ENCODE measurements at places on chromosomes 7 and 10.

- no peak for DNase-seq
Measured at GRCh38 chr10:64369885-64370773, 848.9 kb downstream of the REEP3 start.

DNA sequence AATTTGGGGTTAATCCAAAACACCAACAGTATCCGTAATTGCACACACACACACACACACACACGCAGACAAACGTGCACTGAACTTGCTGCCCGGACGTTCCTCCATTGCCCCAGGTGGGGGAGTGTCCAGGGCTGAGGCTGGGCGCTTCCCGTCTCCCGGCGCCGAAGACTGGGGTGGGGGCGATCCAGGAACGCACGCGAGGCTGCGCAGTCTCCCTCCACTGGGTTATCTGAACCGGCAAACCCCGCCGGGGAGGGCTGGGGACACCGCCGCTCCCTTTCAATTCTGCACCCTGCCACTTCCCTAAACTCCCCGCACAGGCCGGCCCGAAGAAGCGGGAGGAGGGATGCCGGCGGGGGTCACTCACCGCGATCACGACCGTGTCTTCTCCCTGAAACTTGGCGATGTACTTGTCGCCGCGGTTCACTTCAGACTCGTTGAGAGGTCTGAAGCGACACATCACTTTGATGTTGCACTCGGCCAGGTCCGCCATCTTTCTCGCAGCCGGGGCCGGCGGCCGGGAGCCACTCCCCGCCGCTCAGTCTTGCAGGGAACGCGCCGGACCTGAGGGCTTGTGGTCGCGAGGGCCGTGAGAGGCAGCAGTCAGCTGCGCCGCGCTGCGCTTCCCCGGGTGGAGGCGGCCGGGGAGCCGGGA is 618 bp downstream of the KIF5B start:
- DNase-seq: peak; percentile 37

DNA sequence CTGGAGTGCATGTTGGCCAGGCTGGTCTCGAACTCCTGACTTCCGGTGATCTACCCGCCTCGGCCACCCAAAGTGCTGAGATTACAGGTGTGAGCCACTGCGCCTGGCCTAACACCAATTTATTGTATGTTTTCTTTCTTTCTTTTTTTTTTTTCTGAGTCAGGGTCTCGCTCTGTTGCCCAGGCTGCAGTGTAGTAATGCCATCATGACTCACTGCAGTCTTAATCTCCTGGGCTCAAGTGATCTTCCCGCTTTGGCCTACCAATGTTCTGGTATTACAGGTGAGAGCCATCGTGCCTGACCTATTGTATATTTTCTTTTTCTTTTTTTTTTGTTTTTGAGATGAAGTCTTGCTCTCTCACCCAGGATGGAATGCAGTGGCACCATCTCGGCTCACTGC is 33.8 kb upstream of the UBE2H start:
- DNase-seq: no peak

- no peak for DNase-seq
Measured at GRCh38 chr10:14134275-14134674, 196.4 kb downstream of the FRMD4A start.

DNA sequence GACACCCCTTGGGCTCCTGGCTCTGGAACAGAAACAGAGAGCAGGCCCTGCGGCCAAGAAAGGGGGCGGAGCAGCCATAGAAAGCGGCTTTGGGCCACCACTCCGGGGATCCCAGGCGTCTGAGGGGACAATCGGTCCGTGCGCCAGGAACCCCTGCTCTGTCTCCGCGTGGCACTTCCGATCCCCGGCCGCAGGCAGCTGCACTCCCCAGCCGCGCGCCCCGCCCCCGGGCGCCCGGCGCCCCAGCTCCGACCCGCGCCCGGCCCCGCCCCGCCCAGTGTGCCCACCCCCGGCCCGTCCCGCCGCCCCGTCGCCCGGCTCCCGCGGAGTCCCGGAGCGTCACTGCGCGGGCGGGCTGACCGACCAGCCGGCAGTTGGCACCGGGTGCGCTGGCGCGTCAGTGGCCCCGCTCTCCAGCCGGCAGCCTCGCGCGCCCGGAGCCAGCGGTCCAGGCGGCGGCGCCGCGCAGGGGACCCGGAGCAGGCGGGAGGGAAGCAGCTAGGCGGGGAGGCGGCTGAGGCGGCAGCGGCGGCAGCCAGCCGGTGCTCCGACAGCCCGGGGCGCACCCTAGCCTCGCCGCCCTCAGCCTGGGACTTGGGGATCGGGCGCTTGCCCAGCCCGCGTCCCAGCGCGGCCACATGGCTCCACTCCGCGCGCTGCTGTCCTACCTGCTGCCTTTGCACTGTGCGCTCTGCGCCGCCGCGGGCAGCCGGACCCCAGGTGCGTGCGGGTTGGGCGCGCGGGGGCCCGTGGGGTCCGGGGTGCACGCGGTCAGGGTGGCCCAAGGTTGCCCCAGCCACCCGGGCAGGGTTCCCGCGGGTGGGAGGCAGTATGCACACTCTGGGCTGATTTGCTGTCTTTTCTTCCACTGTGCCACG is at the start of gene ADAMTS14:
TSS of gene ADAMTS14 (plus strand) at position 342 of the 878 bp plus-strand sequence. CDS start at position 639, 297 bp downstream.
- no peak for DNase-seq

DNA sequence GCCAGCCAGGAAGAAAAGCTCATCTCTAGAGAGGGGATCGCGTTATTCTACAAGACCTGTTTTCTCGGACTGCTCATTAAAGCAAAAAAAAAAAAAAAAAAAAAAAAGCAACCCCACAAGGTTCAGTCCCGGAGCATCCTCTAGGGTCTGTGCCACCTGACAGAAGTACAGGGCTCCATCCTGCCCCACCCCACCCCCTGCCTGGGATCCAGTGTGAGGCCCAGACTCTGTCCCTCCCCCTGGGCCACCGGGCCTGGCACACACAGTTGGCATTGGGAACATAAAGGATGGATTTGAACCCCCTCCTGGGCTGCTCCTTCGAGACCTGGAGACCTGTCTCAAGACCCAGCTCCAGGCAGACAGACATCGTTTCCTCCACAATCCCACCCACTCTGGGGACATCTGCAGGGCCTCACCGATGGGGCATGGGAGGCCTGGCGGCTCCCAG is 688 bp downstream of the ORAI2 start:
- no peak for DNase-seq

DNA sequence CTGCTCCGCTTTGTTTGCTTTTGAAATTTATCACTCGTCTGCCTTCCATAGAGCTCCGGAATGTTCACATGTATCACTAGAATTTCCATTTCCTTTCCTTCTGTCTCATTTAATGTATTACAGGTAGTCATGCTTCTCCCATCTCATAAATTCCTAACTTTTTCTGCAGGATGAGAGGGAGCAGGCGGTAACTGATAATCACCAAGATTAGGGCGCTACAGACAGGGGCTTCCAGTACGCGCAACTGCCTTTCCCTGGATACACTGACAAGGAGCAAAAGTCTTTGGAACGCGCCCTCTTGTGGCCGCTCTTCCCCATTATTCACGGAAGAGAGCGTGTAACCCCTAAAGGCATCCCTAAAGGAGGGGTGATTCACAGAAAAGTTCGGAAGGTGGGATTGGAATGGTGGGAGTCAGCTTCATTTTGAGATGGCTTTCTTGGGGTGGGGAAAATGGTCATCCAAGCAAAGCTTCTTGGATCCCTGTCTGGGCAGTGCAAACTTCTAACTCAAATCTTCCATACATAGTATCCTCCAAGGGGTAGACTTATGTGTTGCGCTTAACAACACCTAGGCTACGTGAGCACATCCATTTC is 6.5 kb downstream of the INHBA start:
- no peak for DNase-seq

- DNase-seq: no peak
Measured at GRCh38 chr7:20519645-20520044, 95.8 kb upstream of the ABCB5 start.

- no peak for DNase-seq
Measured at GRCh38 chr10:17216901-17217395, 11.1 kb upstream of the VIM start.

DNA sequence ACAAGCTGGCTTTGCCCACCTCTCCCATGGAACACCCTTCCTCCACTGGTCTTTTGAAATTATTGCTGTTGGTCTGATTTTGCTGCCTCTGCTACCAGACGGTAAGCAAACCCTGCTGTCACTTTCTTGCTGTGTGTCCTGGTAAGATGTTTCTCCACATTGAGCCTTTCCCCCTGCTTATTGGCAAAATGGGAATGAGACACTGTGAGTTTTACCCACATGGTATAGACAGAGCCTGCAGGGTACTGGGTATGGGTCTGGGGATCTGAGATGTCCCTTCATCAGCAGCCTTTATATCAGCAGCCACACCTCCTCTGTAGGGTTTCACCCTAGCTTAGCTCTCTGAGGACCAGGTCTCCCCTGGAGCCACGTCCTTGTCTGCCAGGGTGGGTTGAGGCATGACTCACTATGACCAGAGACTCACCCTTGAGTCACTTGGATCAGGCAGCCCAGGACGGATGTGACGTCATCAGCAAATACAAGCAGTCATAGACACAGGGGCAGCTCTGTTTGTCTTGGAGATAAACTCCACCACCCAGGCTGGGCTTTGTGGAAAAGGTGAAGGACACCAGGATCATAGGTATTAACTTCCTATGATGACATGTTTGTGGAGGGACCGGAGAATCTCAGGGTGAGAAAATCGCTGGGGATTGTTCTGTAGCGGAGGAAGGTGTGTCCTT is 17.9 kb upstream of the BAIAP2L1 start:
- DNase-seq: peak; percentile 21

- no peak for DNase-seq
Measured at GRCh38 chr7:112400141-112400540, 50.1 kb upstream of the IFRD1 start.

GRCh38 chr10:124500757-124501156 is 39.1 kb downstream of the LHPP start:
- no peak for DNase-seq

GRCh38 chr7:47943676-47944474 is 4.4 kb downstream of the PKD1L1 start:
- DNase-seq: no peak

DNA sequence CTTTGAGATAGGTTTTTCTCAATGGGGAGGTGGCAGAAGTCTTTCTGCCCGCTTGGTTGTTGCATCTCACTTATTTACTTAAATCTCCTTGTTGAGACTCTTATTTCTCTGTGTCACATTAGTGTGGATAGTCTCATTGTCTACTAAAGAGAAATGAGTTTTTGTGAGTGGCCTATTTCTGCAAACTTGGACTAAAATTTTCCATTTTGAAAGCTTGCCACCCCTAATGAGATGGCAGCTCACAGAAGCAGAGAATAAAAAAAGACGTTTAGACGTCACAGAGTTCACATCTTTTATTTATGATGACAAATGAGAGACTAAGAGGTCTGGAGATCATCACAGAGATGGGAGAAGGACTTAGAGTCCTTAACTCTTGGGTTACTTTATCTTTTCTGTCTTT is 262.7 kb upstream of the PHYHIPL start:
- DNase-seq: no peak

DNA sequence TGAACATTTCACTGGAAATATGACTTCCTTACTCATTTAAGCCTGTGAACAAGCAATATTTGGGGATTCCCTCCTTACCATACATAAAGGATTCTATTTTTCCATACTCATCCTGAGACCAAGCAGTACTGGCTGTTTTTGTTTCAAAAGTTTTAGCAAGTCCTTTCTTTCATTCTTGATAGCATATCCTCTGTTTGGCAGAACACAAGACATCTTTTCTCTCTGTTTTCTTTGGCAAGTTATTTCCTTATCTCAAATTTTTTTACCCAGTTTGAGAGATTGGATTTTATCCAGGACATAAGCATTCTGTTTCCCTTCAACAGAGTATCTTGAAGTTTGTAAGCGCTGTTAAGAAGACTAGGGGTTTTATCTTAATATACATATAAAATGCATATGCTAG is 3.0 kb upstream of the WASL start:
- no peak for DNase-seq

DNA sequence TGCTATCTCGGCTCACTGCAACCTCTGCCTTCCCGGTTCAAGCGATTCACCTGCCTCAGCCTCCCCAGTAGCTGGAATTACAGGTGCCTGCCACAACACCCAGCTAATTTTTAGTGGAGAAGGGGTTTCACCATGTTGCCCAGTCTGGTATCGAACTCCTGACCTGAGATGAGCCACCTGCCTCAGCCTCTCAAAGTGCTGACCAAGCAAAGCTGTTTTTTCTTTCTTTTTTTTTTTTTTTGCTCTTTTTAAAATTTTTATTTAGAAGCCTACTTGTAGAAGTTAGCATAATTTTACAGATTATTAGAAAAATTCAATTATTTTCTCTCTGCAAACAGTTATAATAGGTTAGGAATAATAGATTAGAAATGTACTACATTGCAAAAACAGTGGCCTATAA is 1.2 kb upstream of the FGFBP3 start:
- DNase-seq: no peak

GRCh38 chr7:81482600-81483186 is 287.2 kb downstream of the HGF start:
- no peak for DNase-seq

DNA sequence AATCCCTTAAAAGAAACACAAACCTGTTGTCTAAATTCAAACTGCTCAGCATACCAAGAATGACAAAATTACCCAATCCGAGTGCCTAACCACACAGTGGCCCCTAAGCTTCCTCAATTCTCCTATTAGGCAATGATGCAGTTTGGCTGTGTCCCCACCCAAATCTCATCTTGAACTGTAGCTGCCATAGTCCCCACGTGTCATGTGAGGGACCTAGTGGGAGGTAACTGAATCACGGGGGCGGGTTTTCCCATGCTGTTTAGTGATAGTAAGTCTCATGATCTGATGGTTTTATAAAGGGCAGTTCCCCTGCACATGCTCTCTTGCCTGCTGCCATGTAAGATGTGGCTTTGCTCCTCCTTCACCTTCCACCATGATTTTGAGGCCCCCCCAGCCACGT is 21.9 kb downstream of the PSAP start:
- no peak for DNase-seq

DNA sequence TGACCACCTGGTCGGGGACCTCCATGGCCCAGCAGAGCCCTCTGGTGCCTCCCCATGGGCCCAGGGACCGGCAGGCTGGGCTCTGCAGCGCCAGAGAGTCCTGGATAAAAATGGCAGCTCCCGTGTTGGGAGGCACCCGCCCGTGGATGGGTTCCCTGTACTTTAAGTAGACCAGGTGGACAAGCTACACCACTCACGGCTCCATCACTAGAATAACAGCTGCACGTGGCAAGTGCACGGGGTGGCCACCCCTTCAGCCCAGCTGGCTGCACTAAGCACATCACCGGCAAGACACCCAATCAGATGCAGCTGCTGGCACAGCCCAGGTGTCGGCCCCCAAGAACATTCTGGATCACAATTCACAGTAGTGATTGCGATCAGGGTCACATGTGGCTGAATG is 69.8 kb downstream of the DIP2C start:
- no peak for DNase-seq

DNA sequence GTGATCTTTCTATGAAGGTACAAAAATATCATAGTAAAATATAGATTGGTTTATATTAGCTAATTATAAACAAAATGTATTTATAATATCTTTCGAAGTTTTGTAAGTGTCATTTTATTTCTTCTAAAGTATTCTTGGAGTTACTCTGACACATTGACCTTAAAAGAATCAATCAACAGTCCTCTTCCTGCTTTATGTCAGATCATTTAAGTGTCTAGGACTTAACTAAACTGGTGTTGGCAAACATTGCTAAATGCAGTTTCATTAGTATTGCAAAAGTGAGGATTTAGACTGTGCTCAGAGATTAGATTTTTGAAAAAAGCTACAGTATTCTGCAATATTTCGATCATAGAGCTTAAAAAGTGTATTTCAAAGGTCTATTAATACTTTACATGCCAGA is 10.3 kb downstream of the GLCCI1 start:
- no peak for DNase-seq

- no peak for DNase-seq
Measured at GRCh38 chr7:23335136-23335535, 36.0 kb downstream of the MALSU1 start.

Data from stimulated activated CD4-positive, alpha-beta T cell treated with anti-CD3 and anti-CD28 coated beads, Interleukin-4, amount 100 ng/mL, for 48 hours (primary cell).